ENCODE measurements at places on chromosomes 11 and 22.

GRCh38 chr11:100619484-100619883, 67.6 kb upstream of the ARHGAP42 start:
- DNase-seq: no peak

- no peak for DNase-seq
These were observed 430.9 kb downstream of the ETS1 start for GRCh38 chr11:128156486-128156885.

- DNase-seq: no peak
These were observed 126.0 kb downstream of the CTTN start for GRCh38 chr11:70524096-70524922.

GRCh38 chr11:84775503-84775902, 851.6 kb downstream of the DLG2 start:
- no peak for DNase-seq

GRCh38 chr22:45804986-45805325, 133.3 kb downstream of the ATXN10 start:
- DNase-seq: no peak

- no peak for DNase-seq
These were observed 1.7 kb downstream of the ANKK1 start for GRCh38 chr11:113389272-113389671.
